ENCODE measurements at places on chromosomes 1 and 21. TPM values are rescaled to one million over a fixed set of nuclear protein-coding genes. Genes with fewer than 3 reads are reported as not detected.

GRCh38 chr1:231817801-231818200 lies 191.2 kb downstream of the DISC1 start:
- no peak for DNase-seq

GRCh38 chr1:47178654-47179016 lies 11.2 kb downstream of the PDZK1IP1 start:
- DNase-seq = no peak

Gene LRRC8D
- 41.9 TPM for total RNA-seq

Gene VWA5B1
- not detected for total RNA-seq

DNA sequence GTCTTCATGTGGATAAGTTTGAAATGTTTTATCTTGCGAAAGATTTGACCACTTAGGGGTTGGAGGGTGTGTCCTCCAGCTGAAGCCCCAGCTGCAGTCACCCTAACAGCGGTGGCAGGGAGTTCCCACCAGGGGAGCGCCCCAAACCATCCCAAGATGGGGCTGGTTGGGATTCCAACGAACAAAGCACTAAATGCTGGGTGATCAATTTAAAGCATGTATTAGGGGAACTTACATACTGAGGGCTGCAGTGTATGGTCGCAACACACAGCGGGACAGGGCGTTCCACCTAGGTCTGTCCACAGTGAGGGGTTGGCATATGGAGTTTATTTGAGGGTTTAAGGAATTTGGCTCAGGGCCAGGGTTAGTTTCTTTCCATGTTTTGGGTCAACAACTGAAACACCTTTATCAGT lies 26.3 kb downstream of the SLC37A1 start:
- no peak for DNase-seq

Gene SV2A
- total RNA-seq = 5.6 TPM
